ENCODE measurements at places on chromosomes 2 and 18.

GRCh38 chr2:62215306-62216064 is 19.6 kb downstream of the B3GNT2 start:
- no peak for DNase-seq

DNA sequence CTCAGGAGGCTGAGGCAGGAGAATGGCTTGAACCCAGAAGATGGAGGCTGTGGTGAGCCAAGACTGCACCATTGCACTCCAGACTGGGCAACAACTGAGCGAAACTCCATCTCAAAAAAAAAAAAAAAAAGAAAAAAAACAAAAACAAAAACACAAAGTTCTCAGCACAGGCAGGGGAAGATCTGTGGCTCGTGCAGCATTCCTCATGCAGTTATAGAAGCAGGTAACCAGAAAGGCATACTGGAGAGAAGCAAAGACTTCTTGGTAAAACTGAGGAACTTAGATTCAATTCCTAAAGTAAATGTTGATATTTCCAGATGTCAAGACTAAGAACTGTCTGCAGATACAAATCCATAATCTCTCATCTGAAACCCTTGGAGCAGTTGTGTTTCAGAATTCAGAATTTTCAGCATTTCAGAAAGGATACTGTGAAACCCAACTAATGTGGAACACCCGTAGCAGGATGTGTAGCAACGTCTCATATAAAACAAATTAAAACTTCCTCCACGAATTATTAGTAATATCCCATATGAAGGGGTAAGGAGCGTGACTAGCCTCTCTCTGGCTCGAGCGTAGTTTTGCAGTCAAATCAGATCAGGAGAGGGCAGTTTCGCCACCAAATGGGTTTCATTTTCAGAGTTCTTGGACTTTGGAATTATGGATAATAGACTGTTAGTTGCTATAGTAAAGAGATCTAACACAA is 13.2 kb upstream of the SLC25A52 start:
- no peak for DNase-seq

DNA sequence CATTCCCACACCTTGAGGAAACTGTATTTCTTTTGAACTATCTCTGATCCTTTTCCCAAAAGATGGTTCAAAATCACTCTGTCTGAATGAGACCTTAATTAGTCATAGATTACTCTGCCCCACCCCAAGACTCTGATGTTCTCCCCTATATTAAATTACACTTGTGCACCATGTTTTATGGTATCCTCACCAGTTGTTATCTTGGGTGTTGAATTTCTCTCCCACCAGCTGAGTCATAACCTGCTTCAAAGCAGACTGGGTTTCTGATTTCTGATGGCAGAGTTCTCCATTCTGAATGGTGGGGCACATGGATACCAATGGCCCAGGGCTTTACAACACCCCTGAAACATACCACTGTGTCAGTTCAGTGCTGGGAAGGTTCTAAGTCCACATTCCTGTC is 15.0 kb downstream of the CDH20 start:
- no peak for DNase-seq

GRCh38 chr2:113834051-113834730 is 55.7 kb upstream of the ACTR3 start:
- DNase-seq, result no peak

GRCh38 chr2:224009605-224010315 is 29.3 kb downstream of the SERPINE2 start:
- no peak for DNase-seq

DNA sequence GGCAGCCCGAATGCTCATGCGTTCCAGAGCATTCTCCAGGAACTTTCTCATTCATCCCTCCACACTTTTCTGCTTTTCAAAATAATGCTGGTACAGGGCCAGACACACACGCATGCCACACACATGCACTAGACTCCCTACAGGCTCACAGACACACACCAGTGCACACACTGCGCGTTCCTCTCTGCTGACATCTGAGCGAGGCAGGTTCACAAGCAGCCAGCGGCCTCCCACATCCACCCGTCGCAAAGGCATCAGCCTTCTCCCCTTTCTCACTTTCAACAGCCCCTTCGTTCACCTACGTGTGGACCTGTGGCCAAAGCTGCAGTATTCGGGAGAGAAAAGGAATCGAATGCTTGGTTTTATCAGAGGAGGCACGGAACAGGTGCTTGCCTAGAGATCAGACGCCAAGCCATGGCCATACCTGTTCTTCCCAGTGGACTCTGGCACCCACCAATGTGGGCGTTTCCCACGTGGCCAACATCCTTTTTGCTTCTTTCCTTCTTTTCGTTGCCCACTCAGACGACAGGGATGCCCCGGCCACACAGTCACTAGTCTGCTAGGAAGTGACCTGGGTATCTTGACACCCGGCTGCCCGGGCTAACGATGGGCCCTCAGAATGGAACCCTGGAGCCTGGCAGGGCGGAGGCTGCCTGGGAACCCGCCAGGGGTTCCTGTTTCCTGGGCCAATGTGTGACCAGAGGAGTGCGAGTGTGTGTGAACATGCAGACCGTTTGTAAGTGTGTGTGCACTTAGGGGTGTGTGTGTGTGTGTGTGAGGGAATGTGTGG is 85.8 kb upstream of the ID2 start:
- DNase-seq, result no peak

DNA sequence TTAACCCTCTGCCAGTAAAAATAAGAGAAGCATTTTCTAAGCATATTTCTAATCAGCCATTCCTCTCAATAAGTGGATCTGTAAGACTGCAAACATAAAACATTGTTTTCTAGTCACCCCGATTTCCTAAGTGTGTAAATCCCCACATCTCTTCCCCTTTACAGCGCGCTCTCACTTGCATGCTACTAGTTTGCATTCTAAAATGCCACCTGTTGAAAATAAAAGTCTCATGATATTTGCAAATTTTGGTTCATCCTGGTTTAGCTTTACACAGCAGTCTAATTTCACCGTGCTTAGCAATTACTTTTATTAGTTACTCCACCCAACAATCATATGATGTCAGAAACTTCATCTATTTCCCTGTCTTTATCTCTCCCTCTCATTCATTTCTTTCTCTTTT is 1230.7 kb upstream of the ZEB2 start:
- no peak for DNase-seq

DNA sequence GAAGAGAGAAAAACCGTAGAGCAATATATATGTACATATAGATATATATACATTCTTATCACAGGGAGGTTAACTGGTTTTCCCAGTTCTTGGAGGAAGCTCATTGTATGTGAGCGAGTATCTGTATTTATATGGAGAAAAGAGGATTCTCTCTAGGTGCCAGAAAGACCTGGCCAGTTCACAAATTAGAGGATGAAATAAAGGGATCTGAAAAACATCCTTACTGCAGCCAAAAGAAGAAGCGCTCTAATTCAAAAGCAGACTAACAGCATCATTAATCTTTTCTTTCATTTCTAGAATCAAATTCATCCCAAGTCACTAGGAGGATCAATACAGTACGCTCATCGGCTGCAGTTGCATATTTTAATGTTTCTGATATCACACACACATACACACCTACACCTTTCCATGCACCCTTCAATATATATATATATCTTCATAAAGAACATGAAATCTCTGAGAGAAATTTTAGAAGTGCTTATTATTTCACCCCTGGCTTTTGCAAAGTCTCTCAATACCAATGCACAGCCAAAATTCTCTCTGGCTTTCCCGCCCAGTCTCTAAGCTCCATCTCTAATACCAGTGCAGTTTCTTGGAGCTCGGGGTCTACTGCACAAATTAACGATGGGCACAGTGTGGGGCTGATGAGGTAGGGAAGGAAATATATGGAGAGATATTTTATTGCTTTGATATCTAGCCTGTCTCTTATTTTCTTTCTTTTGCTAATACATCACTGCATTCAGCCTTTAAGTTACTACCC is 731 bp downstream of the NRXN1 start:
- DNase-seq, result no peak

GRCh38 chr18:74638210-74638609 is 40.5 kb downstream of the ZNF407 start:
- DNase-seq, result no peak

DNA sequence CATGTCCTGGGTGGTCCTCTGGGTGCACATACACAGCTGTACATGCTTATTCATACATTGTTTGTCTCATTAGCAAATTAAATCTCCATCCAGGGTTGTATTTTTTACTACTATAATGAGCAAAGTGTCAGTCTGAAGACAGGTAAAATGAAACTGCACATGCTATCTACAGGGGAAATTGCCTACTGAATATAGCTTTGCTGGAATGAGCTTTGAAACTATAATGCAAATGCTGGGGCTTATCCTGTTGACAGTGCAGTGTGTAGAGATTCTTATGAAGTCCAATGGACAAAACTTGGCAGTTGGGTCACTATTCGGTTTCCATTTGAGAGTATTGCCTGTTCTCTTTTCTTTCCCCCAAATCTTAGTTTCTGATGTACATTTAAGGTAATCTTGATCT is 292.8 kb upstream of the LRP1B start:
- no peak for DNase-seq

DNA sequence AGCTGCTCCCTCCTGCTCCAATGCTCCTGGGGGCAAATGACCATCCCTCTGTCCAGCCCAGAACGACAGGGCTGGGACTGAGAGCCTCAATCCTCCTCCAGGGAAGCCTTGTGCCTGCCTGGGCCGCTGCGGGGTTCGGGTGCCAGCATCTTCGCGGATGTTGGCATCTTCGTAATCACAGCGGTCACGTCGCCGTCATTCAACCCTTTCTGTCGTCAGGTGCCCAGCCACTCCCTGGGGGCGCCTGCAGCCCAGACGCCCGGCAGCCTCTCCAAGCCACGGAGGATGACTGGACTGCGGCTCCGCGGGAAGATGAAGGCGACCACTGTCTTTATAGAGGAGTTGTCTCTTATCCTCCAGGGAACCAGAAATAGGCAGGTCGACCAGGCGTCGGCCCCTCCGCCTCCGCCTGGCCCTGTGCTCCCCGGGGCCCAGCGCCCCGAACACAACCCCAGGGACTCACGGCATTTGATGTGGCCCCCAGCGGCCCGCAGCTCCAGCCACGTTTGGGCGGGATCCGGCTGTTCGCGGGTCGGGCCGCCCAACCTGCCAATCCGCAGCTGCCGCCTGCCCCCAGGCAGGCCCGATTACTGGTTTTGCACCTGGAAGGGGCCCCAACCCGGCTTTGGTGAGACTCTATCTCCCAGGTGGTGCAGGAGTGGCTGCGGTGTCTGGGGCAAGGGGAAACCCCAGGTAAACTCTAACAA is 113.9 kb downstream of the THNSL2 start:
- DNase-seq, result no peak

DNA sequence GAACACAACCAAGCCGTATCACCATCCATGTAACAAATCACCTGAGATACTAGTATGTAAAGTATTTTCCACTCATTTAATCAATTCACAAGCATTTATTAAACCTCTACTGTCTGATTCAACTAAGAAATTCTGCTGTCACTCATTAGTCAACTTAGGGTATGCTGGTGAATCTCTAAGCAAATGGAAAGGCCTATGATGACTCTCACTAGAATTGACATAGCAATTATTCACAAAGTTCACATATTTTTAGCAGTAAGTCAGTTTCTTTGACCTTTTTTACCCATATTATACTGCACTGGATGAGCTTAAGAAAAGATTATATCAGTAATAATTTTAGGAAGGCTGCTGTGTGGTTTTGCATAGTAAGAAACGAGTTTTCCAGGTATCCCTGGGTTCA is 130.1 kb downstream of the SLC8A1 start:
- no peak for DNase-seq

- DNase-seq, result no peak
These were observed 101.3 kb downstream of the DNAH7 start for GRCh38 chr2:195967336-195967735.

GRCh38 chr2:35293261-35293660 is 1062.3 kb upstream of the CRIM1 start:
- DNase-seq, result no peak

GRCh38 chr2:217638031-217638430 is 364.8 kb downstream of the TNS1 start:
- DNase-seq, result no peak

- DNase-seq, result no peak
These were observed 117.8 kb upstream of the NCK2 start for GRCh38 chr2:105626966-105627340.

DNA sequence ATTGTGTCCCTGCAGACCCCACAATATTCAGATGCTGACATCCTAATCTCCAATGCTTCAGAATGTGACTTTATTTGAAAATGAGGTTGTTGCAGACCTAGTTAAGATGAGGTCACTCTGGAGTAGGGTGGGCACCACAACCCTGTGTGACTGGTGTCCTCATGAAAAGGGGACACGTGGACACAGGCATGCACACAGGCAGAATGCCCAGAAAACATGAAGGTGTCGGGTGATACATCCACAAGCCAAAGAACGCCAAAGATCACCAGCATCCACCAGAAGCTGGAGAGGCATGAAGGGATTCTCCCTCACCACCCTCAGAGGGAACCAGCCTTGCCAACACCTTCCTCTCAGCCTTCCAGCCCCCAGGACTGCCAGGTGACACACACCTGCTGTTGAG is 69.3 kb downstream of the AFF3 start:
- DNase-seq, result no peak

DNA sequence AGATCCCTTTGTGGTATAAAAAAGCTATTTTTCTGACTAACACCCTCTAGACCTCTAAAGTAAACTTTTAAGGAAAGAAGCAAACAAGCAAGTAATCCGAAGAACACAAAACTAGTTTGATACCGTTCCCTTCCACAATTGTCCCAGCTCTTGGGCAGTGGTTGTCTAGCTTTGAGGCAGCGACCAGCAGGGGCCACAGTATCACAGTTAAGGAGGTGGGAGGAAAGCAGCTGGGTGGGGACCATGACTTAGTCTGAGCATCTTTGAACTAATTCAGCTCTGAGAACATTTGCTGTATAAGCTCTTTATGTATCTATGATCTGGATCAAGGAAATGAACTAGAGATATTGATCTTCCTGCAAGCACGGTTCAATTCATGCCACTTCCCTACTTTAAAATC is 51.0 kb downstream of the SF3B1 start:
- no peak for DNase-seq

DNA sequence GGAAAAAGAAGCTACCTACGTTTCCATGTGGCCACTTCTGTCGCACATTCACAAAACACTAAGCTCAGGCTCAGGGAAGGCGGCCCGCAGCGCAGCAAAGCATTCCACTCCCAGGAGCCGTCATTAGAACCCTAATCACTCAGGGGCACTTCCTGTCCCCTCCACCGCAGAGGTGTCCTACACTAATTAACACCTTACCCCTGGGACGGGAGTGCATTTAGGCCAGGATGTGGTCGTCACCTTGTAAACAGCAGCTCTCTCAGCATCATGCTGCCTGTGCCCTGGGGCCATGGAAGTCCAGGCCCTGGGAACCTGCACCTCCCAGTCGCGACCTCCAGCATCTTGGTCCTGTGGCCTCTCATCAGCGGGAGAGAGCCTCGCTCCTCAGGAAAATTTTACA is 359.8 kb upstream of the SALL3 start:
- DNase-seq, result no peak

- DNase-seq, result no peak
These were observed 534.6 kb downstream of the MBD2 start for GRCh38 chr18:53689886-53690285.

DNA sequence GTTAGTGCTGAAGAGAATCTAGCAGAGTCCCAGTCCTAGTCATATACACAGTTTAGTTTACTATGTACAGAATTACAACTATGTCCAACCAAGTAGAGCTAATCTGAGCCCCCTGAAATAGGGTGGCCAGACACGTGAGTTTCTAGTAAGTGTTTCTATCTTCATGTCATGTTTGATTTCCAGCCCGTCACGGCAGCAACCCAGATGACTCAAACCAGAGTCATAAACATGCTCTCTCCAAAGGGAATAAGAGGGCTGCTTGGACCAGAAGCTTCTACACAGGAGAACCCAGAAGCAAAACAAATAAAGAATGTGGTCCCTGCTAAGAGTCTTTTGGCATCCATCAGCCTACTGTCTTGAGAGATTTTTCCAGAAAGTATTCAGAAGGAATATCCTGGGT is 64.9 kb upstream of the WIPF1 start:
- DNase-seq, result no peak

- peak; percentile 47 for DNase-seq
These were observed 888 bp downstream of the VAMP5 start for GRCh38 chr2:85584857-85585780.

All from Calu3 (cell line).